CD4-positive, alpha-beta T cell treated with Interleukin-6 at 100 ng/mL for 8 hours (primary cell): ENCODE measurements at places on chromosomes 11 and 22.

DNA sequence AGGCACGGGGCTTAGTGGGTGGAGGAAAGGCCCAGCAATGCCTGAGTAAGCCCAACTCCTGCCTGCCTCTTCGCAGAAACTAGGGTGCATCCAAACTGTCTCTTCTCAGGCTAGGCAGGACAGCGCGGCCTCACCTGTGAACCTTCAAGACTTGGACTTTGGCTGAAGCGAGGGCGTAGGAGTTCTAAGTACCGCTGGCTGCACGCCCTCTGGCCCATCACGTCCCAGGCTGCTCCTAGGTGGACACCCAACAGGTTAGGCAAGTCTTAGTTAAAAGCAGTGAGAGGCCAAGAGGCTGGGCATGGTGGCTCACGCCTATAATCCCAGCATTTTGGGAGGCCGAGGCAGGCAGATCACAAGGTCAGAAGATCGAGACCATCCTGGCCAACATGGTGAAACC is 1.8 kb upstream of the DDB2 start:
- DNase-seq = no peak

- no peak for DNase-seq
Observed at GRCh38 chr11:131672191-131672590, 301.8 kb downstream of the NTM start.

- DNase-seq = no peak
Observed at GRCh38 chr11:94728541-94728940, 39.6 kb upstream of the AMOTL1 start.

DNA sequence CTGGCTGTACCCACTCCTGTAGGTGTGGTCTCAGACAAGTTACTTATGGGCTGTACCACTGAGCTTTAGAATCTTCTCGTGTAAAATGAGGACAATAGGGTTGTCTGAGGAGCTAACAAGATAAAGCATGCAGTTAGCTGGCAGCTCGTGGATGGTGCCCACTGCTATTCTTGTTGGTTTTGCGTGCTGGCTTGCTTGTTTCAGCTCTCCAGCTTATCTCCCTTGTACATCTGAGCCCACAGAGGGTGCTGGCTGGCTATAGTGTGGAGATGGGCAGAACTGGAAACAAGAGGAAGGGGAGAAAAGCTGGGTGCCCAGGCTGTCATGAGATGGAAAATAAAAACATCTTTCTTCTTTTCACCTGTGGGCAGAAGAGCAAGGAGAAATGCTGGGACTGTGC is 46.5 kb upstream of the GALNT18 start:
- no peak for DNase-seq

DNA sequence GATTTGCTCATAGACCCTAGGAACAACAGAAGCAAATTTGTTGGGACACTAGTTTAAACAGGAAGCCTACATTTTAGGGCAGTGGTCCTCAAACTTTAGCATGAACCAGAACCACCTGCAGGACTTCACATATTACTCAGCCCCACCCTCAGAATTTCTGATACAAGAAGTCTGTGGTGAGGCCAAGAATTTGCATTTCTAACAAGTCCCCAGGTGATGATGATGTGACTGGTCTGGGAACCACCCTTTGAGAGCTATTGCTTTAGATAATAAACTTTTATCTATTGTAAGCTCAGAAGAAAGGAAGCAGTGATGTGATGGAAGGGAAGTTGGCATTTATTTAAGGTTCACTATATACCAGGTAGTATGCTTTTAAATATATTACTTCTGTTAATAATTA is 194.0 kb downstream of the FAM181B start:
- DNase-seq = no peak
